Stomach (tissue), 19 donors: ENCODE measurements at places on chromosomes 3 and 15. TPM values are rescaled to one million over a fixed set of nuclear protein-coding genes. Genes with fewer than 3 reads are reported as not detected.

Gene BCL2A1
- total RNA-seq = 12.5 TPM

Gene GOLGA6L7
- not detected for total RNA-seq

Gene SEMA3G
- 1.7 TPM for total RNA-seq

Gene CPB1
- total RNA-seq = not detected

Gene CACNA2D3
- 18.1 TPM for total RNA-seq

Gene GOLGA8T
- total RNA-seq = not detected

Gene ZNF662
- total RNA-seq = 6.5 TPM

Gene UBA7
- 36.2 TPM for total RNA-seq

Gene ZNF445
- total RNA-seq = 4.6 TPM

Gene AGBL1
- total RNA-seq = under 0.01 TPM

Gene FOXB1
- total RNA-seq = not detected

GRCh38 chr3:12832350-12833221 is 8.8 kb downstream of the RPL32 start:
- no peak for DNase-seq

DNA sequence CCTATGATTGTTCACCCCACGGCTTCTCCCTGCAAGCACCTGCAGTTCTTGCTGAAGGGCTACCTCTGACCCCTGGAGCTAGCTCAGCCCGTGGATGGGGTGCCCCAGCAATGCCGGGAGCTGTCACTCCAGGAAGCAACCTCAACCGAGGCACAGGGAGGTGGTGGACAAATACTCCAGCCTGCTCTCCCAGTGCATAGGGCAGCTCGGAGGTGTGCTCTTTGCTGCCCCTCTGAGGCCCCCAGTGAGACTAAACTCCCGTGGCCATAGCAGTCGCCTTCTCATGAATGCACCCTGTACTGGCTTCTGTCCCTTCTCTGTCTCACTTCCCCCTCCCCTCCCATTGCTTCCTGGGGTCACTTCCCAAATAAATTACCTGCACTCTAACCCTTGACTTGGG is 48.5 kb downstream of the LINGO1 start:
- peak; percentile 50 for DNase-seq

- no peak for DNase-seq
Observed at GRCh38 chr3:174058804-174059203, 661.3 kb downstream of the NLGN1 start.

DNA sequence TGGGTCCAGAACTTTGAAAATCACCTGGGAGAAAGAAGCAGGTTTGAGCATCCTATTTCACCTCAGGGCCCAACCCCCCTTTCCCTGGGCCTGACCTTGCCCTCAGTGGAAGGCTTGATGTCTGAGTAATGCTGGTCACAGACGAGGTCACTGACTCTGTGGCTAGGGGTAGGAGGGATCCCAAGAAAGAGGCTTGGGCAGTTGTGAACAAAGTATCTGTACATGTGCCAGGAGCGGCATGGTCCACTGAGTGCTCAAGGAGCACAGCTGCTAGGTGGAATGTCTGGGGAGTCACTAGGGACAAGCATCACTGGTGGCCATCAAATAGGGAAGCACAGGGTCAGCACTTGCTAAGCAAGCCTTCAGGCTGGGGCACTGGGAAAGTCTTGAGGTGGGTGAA is 7.3 kb downstream of the CCDC71 start:
- no peak for DNase-seq

DNA sequence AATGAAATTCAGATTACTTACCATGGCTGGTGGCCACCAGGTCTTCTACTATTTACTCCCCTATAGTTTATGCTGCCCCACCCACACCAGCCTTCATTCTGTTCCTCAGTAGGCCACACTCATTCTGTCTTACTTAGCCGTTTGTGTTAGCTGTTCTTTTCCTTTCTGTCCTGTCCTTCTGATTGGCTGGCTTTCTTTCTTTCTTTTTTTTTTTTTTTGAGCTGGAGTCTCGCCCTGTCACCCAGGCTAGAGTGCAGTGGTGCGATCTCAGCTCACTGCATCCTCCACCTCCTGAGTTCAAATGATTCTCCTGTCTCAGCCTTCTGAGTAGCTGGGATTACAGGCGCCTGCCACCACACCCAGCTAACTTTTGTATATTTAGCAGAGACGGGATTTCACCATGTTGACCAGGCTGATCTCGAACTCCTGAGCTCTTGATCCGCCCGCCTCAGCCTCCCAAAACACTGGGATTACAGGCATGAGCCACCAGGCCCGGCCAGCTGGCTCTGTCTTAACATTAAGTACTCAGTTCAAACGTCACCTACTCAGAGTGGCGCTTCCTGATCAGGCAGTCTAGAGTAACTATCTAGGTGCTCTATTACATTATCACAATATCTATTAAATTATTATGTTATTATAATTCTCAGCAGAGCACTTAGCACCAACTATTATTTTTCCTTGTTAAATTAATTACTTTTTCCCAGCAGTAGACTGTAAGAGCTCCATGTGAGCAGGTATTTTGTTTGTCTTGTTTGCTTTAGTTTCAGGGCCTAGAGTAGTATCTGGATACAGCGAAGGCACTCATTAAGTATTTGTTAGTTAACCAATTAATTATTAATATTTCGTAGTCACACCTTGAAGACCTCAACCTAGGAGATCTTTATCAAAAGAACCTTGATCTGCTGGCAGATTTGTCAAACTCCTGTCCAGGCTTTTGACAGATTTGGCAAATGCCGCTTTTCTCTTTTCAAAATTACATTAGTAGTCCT is 6.4 kb downstream of the CMSS1 start:
- no peak for DNase-seq

GRCh38 chr15:62737551-62737950 is 305.0 kb upstream of the TPM1 start:
- DNase-seq = no peak

- DNase-seq = no peak
Observed at GRCh38 chr15:51172193-51172592, 77.5 kb upstream of the TNFAIP8L3 start.

GRCh38 chr3:83567935-83568334 is 1390.9 kb upstream of the CADM2 start:
- no peak for DNase-seq

- no peak for DNase-seq
Observed at GRCh38 chr3:44628716-44629115, 3.9 kb downstream of the ZNF197 start.

- DNase-seq = no peak
Observed at GRCh38 chr3:32903953-32904352, 47.5 kb upstream of the CCR4 start.

GRCh38 chr15:42670451-42670850 is 66.5 kb downstream of the CDAN1 start:
- DNase-seq = no peak

- no peak for DNase-seq
Observed at GRCh38 chr3:180402471-180403073, 199.4 kb upstream of the TTC14 start.

DNA sequence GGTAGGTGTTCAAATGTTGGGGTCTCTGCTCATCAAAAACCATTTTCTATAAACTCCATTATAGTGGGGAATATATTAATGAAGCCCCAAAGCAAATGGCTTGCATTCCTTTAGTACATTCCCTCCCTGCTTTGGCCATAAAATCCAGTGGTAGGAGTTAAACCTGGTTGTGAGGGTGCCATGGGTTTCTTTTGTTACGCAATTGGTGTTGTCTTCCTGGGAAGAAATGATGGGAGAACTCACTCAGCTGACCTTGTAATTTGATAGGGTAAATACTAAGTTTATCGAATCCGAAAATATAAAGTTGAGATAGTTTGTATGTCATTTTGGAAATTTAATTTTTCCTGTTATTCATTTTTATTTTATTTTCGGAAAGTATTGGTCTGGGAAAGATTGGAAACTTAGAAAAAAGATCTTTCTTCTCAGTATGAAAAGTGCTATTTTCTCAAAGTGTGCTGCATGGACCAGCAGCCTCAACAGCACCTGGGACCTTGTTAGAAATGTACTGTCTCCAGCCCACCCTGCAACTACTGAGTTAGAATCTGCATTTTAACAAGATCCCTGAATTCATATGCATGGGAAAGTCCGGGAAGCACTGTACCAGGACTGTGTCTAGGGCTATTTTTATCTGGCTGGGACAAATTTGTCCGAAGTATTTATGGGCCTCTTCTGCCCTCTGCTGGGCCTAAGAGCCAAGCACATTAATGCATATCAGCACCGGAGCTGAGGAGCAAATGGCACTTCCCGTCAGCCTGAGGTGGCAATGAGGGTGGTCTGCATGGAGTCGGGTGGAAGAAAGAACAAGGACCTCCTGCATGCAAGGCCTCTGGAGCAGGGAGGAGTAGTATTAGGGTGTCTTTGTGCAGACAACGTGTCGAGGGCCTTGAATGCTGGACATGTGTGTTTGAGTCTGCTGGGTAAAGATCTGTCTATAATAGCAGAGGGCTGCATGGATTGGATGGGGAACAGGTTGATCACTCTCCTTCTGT is 54.7 kb downstream of the FAM81A start:
- DNase-seq = peak; percentile 66

DNA sequence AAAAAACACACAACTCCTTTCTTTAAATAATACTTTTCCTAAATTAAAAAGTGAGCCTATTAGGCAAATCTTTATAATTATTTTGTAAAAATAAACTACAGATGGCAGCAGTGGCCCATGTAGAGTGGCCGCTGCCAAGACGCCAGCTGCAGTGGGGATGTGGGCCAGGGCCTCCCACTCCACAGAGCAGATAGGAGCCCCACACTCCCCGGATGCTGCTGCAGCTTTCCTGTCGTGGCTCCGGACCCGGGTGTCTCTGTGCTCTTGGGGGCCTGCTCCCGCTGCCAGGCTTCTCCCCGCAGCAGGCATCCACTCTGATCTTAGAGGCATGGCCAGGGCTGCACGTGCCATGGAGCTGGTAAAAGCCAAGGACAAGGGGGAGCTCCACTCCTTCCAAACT is 67.5 kb downstream of the PROS1 start:
- no peak for DNase-seq

DNA sequence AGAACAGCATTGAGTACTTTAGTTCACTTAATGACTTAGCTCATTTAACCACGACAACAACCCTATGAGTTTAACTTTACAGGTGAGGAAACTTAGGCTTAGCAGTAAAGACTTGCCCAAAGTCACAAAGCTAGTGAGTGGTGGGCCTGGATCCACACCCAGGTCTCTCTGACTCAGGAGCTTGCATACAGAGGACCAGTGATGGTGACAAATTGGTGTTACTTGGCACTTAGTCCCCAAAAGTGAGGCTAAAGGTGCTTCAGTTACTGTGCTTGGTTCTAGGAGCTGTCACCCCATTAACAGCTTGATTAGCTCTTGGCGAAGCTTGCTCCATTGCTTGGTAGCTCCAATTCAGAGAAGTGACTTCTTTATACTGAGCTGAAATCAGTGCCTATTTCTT is 6.1 kb downstream of the CELF6 start:
- no peak for DNase-seq

DNA sequence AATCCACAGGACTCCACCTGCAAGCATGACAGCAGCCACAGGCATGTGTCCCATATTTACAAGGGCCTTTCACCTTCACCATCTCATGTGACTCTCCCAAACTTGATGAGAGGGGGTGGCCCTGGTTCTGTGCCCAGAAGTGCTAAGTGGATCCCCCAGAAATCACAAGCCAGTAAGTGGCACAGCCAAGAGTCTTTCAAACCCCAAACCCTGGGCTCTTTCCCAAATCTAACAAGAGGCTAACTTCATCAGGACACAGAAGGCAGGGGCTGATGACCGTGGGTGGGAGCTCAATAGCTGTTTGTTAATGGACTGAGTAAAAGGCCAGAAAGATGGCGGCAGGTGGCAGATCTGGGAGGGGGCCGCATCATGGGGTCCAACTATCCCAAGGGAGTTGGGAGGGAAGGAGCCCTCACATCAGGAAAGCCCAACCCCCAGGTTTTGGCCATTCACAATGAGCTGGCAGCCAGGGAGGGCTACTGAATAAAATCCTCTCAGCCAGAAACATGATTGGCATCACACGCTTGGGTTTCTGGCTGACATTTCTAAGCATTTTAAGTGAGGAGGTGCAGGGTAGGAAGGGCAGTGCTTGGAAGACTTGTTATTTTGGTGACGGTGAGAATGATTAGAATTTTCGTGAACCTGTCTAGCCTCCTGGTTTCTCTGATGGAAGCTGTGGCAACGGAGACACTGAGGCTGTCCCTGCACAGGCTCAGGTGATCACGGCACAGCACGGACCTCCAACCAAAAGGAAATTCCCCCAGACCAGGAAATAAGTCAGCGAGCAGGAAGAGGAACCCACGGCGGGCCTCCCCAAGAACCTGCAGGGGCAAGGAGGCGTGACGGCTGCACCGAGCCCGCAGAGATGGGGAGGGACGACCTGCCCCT is 109.3 kb downstream of the OXNAD1 start:
- DNase-seq = no peak

GRCh38 chr3:191461113-191461595 is at the start of gene PYDC2:
Gene PYDC2, plus strand, starts transcription at chr3:191461163. Its CDS starts 0 bp downstream, at chr3:191461163.
- DNase-seq = no peak

- no peak for DNase-seq
Observed at GRCh38 chr3:5278666-5279065, 91.2 kb downstream of the EDEM1 start.

DNA sequence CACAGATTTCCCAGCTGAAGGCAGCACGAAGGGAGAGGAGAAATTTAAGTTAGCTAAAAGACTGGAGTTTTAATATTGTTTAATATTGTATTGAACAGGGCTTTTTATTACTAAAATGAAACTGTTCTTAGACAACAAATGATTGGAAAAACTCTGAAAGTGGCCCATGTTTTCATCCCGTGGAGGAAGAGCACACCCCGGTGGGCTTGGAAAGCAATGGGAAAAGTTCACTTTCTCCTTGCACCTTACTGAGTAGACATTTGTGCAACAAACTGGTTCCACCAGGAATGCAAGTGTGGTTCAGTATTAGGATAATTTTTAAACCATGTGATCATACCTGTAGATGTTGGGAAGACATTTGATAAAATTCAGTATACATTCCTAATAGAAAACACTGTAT is 8.2 kb upstream of the ESYT3 start:
- DNase-seq = peak; percentile 53

GRCh38 chr3:18057471-18058091 is 315.1 kb upstream of the TBC1D5 start:
- no peak for DNase-seq

GRCh38 chr3:48157950-48158376 is 30.3 kb downstream of the CDC25A start:
- peak; percentile 65 for DNase-seq

DNA sequence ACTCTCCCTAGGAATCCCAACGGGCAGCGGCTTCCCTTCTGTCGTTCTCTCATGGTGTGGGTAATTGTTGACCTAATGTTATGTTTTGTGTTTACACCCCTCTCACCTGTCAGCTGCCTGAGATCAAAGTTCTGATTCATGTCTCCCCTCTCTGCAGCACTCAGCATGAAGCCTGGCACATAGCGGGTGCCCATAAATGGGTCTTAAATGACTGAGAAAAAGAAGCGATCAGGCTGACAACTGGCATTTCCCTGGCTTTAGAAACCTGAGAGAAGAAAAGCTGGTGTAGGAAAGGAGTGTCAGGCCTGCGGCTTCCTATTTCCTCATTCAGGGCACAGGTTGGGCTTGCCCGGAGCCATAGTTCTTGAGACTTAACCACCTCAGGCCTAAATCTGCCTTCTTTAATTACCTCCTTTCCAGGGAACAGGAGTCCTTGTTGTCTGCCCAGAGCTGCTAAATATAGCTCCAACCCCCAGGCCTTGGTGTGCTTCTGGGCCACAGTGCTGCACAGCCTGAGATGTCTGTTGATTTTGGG is 31.8 kb downstream of the LPP start:
- DNase-seq = peak; percentile 55
